RWPE1 (cell line): ENCODE measurements at places on chromosomes 2 and 18.
A peak's percentile ranks its signal among the peaks of the same experiment; 100 is the strongest.

- no peak for DNase-seq
Measured at GRCh38 chr2:237527233-237527632, 39.1 kb upstream of the PRLH start.

DNA sequence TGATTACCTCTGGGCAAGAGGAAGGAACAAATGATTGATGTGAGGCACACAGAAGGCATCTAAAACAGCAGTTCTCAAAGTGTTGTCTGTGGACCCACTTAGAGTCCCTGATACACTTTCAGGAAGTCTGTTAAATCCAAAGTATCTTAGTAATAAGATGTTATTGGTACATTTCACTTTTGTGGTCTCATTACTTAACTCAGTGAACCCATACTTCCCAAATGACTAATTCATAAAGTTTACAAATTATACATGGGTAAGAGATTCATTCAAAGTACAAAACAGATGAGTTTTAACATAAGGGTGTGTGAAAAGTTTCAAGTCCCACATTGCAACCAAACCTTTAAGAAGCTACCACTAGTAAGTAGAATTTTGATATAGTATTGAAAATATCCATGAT is 440.5 kb downstream of the NUP35 start:
- no peak for DNase-seq

- no peak for DNase-seq
Measured at GRCh38 chr2:217790195-217790594, 212.6 kb downstream of the TNS1 start.

DNA sequence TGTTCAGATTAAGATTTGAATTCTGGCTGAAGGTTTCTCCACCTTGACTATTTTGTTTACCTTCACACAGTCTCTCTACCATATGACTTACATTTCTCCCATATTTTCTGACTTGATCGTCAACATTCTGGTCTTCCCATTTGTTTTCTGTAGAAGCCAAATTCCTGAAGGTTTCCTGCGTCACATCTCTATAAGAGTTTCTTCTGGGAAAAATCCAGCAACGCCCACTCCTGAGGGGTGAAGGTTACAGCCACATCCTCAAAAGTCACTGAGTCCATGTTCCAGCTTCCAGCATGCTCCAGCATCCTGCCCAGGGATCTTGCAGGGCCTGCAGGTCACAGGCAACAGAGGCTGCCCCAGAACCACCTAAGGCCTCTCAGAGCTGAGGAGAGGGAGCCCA is 47.5 kb downstream of the NBEAL1 start:
- DNase-seq = no peak

- no peak for DNase-seq
Measured at GRCh38 chr2:28325567-28326468, 66.8 kb upstream of the FOSL2 start.

- no peak for DNase-seq
Measured at GRCh38 chr2:675460-675859, 1.7 kb downstream of the TMEM18 start.

DNA sequence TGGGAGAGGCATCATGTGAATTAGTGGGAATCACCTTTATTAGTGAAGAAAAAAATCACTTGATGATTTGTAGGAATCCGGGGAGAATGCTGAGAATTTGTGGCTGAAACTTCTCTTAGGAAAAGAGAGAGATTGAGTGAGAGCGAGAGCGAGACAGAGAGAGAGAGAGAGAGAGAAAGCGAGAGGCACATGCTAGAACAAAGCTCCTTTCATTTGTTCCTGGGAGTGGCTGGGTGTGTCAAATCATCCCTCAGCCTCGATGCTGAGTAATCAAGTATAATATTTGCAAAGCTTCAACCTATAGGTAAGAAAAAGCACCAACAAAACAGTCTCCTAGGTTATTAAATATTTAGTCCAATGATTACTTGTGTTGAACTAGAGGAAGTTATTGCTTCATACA is 4.4 kb upstream of the SERPINB5 start:
- peak; percentile 75 for DNase-seq

DNA sequence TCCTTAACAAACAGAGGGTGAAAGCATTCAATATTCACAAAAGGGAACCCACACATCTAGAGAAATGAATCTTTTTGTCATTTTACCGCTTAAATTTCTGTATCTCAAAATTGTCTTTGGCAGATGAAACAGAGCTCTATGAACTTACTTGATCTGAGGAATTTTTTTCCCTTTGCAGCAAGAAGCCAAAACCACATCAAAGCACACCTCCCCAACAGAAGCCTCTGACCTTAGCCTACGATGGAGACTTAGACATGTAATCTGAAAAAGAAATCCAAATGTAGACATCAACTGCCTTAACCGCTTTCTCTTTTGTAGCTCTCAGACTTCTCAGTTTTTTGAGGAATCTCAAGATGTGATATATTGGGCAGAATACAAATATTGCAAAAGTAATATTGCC is 287.9 kb upstream of the HNMT start:
- no peak for DNase-seq

- no peak for DNase-seq
Measured at GRCh38 chr2:178205853-178206521, 11.7 kb downstream of the OSBPL6 start.

DNA sequence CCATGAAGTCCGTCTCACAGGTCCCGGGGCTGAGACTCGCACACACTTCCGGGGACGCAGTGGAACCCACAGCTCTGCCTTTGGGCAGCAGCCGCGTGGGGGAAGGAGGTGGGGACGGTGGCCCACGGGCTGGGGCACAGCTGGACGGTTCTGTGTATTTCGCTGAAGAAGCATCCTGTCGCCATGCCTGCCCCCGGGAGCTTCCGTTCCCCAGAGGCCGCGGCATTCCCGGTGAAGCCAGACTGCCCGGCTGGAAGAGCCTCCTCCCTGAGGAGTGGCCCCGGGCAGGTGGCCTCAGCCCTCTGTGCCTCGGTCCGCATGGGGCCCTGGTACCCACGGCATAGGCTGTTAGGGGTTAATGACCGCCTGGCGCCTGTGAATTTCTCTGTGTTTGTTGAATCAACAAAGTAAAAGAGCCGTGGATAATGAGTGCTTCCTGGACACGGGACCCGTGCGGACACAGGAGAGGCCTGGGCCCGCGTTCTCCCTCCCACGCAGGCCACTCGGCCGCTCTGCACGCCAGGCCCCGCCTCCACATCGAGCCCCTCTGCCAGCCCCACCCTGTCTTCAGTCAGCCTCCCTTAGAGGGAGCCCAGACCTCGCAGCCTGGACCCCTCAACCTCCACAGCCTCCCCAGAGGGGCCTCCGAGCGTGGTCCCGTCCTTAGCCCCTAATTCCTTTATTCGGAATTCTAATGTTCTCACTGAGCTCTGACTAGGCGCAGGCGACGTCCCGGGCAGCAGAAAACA is 51.0 kb downstream of the KCNG2 start:
- DNase-seq = no peak

DNA sequence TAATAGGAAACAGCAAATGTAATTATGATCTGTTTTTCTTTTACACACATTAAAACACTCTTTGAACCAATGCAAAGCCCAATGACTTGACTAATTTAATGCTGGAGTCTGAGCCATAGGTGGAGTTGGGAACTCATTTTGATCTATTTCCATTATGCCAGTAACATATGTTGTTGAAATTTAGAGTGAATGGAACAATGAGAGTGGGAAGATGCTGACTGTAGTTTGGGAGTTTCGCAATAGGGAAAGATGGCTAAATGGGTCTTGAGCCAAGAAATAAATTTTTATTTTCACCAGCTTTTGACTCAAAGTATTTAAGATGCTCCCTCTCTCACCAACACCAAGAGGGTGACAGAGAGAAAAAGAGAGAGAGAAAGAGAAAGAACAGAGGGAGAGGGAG is 246.7 kb downstream of the DLGAP1 start:
- no peak for DNase-seq

- no peak for DNase-seq
Measured at GRCh38 chr2:185202381-185202780, 536.2 kb upstream of the FSIP2 start.

- no peak for DNase-seq
Measured at GRCh38 chr2:109674894-109675534, 60.9 kb downstream of the SOWAHC start.

GRCh38 chr2:120001471-120001870 is 11.4 kb upstream of the EPB41L5 start:
- no peak for DNase-seq

DNA sequence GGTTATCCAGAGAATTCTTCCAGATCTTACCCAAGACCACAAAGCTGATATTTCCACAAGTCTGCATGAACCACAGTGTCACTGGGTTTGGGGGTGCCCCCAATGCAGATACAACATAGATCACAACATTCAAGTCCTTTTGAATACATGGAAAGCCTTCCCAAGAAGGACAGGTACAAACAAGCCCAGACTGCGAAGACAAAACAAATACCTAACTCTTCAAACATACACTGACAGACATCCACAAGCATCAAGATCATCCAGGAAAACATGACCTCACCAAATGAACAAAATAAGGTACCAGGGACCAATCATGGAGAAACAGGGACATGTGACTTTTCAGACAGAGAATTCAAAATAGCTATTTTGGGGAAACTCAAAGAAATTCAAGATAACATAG is 93.1 kb downstream of the MDH1 start:
- no peak for DNase-seq

DNA sequence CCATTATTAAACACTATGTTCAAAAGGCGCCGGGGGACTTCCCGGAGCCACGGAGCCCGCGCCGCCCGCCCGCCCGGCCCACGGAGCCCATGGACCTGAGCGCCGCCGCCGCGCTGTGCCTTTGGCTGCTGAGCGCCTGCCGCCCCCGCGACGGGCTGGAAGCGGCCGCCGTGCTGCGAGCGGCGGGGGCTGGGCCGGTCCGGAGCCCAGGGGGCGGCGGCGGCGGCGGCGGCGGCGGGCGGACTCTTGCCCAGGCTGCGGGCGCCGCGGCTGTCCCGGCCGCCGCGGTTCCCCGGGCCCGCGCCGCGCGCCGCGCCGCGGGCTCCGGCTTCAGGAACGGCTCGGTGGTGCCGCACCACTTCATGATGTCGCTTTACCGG is 197 bp downstream of the GDF7 start:
- DNase-seq = no peak

- no peak for DNase-seq
Measured at GRCh38 chr2:113827426-113827825, 62.5 kb upstream of the ACTR3 start.

- DNase-seq = no peak
Measured at GRCh38 chr2:215898363-215898762, 115.0 kb downstream of the MREG start.

GRCh38 chr2:85695121-85695520 is 963 bp downstream of the GNLY start:
- no peak for DNase-seq

- DNase-seq = no peak
Measured at GRCh38 chr2:173401716-173402326, 47.1 kb downstream of the CDCA7 start.

DNA sequence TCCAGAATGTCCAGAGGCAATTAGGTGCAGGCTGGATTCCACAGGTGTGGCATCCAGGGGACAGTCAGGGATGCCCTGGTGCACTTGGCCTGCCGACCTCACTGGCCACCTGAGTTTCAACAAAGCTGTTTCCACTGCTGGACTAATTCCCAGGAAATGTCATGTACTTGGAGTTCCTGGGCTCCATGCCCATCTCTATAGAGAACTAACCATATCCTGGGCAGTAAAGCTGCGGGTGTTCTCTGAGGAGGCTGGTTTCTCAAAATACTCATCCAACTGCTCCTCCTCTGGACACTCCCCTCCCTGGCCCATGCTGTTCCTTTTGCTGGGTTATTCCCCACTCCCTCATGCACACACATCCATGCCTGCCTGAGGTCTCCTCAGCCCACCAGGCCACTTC is 161.9 kb upstream of the SKOR2 start:
- DNase-seq = no peak

GRCh38 chr2:225694664-225695063 is 295.2 kb downstream of the NYAP2 start:
- DNase-seq = no peak

GRCh38 chr18:58955738-58956137 is 91.1 kb downstream of the ZNF532 start:
- no peak for DNase-seq
